CD8-positive, alpha-beta T cell (primary cell): ENCODE measurements at places on chromosomes 16 and 17.
A peak's percentile ranks its signal among the peaks of the same experiment; 100 is the strongest.

GRCh38 chr16:31107465-31107867, 720 bp upstream of the BCKDK start:
- DNase-seq, result no peak

DNA sequence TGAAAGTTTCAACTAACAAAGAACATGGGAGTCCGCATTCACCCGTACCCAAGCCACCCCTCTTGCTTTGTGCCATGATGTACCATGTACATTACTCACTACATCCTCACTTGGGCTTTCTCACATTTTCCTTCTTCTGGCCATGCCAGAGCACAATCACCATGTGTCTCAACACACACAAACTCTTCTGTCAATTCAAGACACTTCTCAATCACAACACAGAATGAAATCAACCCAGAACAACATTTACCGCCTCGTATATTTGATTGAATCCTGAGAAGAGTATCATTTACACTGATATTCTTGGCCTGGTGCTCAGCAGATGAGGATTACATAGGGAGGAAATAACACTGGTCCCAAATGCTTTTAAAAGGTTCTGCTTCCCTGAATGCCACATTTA, 4.5 kb downstream of the ADAMTS18 start:
- DNase-seq, result no peak

- no peak for DNase-seq
Measured at GRCh38 chr17:62671553-62671952, 44.1 kb downstream of the MRC2 start.

DNA sequence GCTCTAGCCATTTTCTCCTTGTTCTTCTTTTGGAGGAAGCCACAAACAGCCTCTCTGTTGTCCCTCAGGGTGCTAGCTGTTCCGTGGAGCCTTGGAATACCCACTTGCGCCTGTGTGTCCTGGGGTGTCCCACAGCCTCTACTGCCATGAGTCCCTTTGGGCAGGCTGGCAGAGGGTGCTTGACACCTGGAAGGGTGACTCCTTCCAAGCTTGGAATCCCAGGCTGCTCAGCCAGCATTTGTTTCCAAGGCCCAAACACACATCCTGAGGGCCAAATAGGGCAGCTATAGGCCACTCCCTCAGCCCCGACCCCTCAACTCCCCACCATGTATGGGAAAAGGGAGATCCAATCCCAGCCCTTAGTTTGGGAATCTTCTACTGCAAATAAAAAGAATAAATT, 14.9 kb downstream of the ZNHIT3 start:
- DNase-seq, result no peak

DNA sequence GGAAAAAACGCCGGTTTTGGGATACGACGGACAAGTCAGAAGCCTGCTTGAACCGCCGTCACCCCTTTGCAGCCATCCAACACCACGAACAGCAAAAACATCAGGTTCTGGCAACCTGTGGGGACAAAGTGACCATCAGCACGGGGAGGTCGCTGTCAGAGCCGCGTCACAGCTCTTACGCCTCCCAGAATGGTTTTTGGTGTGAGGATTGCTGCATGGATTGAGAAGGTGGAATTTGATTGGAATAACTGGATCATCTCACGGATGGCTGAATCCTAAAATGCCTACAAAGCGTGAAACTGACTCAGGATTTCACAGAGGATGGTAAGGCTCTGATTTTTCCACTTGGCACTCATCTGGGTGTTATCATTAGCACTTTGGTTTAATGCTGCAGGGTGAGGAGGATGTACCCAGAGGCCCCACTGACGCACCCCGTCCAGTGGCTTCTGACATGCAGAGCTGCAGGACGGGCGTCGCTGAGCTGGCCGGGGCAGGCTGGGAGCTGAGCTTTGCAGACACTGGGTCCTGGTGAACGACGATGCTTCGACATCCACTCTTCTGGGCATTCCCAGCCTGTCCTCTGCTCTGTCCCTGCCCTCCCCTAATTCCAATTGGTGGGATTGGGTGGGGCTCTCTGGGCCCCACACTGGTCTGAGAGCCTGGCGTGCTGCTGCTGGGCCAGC, 73.4 kb upstream of the CREBBP start:
- no peak for DNase-seq

DNA sequence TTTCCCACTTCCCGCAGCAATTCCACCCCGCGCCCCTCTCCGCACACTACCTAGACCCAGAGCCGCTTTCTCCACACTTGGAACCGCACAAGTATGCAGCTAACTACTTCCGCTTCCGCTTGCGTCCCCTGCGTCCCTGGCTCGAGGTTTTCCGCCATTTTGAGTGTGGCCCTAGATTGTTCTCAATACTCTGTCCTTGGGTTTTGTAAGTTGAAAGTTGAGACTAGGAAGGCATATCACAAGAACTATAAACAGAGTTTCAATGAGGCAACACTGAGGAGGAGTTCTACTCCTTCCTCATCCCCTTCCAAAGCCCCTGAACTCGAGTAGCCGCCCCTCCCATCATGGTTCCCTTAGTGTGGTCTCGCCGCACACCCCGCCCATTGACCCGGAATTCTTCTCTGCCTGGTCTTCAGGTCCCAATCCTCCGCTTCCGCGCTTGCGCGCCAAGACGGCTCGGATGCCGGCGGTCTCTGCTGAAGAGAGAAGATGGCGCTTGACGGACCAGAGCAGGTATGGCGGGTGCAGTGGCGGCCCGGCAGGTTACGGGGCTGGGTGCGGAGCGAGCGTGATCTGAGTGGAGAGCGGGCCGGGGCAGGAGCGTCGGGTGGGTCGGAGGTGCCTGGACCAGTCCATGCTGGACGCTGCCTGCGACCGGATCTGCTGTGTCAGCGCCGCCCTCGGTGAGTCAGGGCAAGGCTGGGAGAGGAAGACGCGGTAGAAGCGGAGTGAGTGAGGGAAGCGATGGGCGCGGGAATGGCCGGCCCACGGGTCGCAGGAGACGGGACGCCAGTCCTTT, at the start of the genes FTSJ3 and PSMC5:
Gene FTSJ3 (minus strand): TSS at position 662 of the 799 bp plus-strand sequence. CDS start 761 bp downstream, outside the sequence.
Gene PSMC5 (plus strand): TSS at position 430 of the 799 bp plus-strand sequence. CDS start 60 bp downstream, at position 490.
- peak; percentile 96 for DNase-seq

DNA sequence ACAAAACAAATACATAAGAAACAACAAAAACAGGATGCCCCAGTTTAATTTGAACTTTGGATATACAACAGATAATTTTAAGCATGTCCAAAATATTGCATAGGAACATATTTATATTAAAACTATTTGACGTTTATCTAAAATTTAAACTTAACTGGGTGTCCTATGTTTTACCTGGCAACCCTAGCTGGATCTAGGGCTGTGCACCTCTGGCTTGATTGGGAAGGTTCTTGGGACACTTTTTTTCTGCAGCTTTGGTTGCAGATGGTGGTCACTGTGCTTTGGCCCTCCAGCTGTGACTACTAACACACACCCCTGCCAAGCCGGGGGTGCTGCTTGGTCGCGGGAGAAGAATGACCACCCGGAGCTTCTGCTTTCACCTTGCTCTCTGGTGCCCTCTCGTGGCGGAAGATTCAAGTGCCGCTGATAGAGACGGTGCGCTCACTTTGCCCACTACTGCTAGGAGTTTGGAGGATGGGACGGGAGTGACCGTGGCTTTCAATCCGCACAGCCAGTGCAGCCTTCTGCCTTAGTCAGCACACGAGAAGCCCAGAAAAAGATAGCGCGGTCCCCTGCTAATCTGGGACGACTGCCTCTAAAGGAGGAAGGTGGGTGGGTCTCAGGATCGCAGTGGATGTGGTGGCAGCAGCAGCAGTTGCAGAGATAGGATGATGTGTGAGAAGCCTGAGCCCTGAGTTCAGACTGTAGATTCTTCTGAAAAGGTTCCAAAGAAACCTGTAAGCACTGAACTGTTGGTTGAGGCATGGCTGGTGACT, 6.7 kb downstream of the SPACA3 start:
- DNase-seq, result peak; percentile 68

DNA sequence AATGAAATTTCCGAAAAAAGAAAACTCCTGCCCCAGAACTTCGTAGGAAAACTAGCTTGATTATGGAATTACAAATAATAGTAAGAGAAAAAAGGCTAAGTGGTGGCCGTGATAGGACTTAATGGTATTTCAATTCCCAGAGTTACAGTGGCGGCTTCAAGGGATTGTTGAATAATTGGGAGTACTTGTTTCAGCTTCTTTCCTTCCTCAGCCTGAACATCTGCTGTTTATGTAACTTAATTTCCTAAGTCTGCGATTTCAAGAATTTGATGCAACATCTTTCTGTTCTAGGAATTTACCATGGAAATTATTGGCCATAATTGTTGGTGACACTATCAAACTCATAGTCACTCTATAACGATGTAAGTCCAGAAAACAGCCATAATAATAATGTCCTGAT, 684 bp upstream of the APPBP2 start:
- no peak for DNase-seq

DNA sequence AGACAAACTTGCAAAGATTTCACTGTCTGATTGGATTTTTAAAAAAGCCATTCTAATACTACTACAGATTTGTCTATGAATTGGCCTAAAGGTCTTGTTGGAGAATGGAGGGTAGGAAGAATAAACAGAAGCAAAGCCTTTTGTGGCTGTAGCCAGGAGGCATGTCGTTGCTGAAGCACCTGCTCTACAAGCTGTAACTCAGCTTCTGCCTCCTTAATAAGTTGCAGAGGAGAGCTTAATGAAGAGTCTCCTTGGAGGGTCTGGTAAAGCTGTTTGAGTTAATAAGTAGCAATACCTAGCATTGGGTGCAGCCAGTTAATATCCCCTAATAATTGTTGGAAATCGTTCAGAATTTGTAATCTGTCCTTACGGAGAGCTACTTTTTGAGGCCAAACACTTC, 10.0 kb upstream of the ZNF689 start:
- DNase-seq, result no peak

GRCh38 chr17:42059815-42060214, 9.4 kb upstream of the C17orf113 start:
- DNase-seq, result no peak

DNA sequence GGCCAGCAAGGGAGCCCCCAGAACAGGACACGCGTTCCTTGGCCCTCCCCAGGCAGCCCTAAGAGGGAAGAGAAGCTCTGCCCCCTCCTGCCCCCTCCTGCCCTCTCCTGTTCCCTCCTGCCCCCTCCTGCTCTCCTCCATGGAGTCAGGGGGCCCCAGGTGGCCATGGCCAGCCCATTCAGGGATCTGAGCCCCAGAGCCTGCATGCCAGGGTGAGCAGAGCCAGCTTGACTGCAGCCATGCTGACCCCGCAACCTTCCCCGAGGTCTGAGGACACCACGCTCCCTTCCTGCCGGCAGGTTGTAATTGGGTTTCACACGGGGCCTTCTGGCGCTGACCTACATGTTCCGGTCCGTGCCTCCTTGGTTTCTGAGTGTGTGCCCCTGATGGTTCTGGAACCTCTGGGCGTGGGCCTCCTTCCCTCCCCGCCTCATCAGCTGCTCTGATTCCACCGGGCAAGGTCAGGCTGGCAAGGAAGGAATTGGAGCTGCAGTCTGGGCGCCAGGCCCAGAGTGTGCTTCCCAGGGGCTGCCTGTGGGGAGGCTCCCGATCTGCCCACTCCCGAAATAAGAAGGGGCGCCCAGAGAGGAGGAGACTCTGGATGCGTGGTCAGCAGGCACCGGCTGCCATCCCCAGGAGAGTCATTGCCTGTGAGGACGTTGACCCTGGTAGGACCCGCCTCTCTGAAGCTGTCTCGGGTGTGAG, 23.7 kb upstream of the NPTX1 start:
- DNase-seq, result no peak

DNA sequence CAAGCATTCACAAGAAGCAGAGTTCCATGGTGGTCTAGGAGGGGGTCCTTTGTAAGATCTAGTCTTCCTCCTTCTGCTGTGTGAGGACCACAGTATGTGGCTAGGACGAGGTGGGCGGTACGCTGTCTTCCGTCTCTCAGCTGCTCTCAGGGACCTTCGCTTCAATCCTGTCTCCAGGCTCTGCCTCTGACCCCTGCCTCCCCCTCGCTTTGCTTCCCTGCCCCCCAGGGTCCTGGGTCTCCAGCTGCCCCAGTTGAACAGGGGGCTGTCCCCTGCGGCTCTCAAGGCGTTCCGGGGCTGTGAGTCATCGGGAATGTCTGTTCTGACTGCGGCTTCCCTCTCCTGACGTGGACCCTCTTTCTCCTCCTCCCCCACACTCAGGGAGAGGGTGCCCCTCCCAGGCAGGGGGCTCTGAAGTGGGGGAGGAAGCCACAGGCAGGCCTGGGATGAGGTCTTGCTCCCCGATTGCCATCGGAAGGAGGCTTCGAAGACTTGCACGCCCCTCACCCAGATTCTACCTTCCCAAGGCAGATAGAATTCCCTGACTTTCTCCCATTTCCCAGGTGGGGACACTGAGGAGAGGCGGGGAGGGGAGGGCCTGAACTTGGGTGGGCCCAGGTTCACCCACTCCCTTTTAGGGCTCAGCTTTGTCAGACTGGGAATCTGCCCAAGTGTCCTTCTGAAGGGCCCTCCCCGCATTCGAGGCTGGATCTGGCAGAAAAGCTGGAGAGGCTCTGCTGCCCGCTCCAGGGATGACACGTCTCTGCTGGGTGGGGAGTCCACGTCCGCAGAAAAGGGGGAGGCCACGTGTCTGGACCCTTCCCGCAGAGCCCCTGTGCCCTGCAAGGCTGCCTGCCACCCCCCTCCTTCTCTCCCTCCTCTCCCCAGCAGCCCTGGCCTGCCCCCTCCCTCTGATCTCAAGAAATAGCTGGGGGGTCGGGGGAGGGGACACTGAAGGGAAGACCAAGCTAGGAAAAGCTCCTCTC, 9.1 kb upstream of the COL1A1 start:
- no peak for DNase-seq

DNA sequence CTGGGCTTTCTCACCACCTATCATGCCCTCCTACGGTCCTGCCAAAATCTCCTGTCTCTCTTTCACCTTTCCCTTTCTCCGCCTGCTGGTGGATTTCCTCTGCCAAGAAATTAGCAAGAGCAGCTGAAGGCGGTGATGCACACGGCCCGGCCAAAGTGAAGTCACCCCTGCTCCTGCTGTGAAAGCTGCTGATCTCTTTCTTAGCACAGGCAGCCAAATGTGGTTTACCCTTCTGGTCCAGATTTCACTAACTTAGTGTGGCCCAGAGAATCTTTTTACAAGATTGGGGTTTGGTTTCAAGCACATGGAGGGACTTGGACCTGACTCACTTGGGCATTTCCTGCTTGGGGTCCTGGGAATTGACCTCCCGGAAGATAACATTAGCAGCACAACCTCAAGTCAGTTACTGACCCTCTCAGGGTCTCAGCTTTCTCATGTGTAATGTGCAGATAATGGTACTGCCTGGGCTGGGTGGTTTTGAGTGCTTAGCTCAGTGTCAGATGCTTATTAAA, 155.7 kb downstream of the SOCS1 start:
- DNase-seq, result no peak

DNA sequence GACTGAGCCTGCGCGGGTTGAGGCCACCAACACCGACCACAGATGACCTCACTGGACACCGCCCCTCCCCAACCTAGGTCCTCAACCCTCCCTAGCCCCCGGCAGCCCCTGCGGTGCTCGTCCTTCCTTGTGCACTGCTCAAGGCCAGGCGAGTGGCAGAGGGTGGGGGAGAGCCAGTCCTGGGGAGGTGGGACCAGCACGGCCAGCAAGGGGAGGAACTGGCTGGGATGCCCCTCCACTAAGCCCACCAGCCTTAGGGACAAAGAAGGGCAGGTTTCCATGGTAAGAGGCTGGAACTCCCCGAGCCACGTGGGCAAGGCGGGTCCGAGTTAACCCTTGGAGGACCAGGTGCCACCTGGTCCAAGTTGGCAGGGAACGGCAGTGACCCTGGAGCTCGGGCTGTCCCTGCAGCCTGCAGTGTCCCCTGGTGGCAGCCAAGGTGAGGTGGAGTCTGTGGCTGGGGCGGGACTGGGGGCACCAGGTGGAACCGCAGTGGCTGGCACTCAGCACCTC, 9.2 kb downstream of the FSCN2 start:
- no peak for DNase-seq
